ENCODE measurements at places on chromosomes 13 and 19. TPM values are rescaled to one million over a fixed set of nuclear protein-coding genes. Genes with fewer than 3 reads are reported as not detected.

DNA sequence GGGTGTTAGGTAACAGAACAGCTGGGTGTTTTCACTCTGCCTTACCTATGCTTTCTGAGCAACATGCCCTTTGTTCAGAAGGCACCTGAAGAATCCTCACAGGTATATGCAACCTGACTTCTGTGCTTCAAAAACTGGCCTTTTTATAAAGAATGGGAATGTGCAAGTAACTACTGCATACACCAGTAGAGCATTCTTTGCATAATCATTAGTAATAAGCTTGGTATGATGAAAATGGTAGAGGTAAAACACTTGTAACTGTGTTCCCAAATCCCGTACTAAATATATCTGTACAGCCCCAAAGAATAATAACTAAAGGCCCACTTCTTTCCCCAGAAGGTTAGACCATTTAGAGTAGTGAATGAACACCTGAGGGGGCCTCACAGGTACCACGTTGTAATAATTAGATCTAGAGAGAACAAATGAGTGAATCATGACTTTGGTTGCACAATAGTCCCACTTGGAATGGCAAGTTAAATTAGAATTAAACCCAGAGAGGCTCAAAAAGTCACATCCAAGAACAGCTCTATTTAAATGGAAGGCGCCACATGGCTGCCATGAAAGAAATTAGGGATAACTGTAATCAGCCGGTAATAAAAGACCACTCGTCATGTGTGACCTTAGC, 413.9 kb downstream of the KLF12 start:
- H3K4me3 ChIP-seq, result no peak overlapping the region
- no peak for DNase-seq
- no peak overlapping the region for H3K27ac ChIP-seq
- H3K4me1 ChIP-seq, result peaks cover 9% of the 10 kb centered on the region

DNA sequence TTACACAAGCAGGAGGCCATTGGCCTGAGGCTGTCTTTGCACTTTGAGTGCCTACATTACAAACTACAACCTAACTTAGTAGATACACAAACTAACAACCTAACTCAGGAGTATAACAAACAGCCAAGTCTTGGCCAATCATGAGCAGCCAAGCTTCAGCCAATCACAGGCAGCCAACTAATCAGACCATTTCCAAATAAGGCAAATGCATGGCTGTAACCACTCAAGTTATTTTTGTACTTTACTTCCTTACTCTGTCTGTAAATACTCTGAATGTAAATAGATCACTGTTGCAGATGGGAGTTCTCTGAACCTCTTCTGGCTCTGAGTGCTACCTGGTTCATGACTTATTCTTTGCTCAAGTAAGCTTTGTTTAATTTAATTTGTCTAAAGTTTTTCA, 748.1 kb upstream of the SGCG start:
- H3K4me3 ChIP-seq, result no peak overlapping the region
- H3K27me3 ChIP-seq, result no peaks in the 10 kb centered on the region
- H3K36me3 ChIP-seq, result no peaks in the 10 kb centered on the region
- no peak overlapping the region for H3K27ac ChIP-seq
- no peak for DNase-seq
- peaks cover 4% of the 10 kb centered on the region for H3K4me1 ChIP-seq

DNA sequence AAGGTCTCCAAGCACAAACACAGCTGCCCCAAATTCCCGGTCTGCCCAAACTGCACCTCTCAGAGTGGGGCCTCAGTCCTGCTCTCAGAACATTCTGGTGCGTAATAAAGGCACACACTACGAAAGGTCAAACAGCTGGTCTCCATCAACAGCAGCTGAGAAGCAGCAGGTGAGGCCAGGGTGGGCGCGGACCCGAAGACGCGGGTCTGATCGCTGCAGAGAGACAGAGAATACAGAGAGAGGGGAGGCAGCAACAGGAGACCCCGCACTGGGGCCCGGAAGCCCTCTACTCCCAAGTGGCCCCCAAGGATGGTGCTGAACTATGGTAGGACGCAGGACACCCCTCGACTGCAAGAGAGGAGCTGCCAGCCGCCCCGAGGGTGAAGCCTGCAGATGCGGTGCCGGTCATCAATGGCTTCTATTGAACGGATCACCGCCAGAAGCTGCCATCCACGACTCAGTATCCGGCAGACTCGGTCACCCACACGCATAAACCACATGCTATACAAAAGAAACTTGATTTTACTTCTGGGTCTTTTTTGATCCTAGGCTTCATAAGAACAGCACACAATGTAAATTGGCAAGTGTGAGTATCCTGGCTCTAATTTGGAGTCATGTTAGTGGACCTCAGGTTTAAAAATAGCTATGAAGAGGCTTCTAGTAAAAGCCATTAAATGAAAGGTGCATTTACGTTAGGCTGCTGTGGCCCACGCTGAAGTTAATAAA, 33.4 kb downstream of the STK24 start:
- no peak overlapping the region for H3K4me3 ChIP-seq
- H3K27ac ChIP-seq, result no peak overlapping the region
- peaks cover 19% of the 10 kb centered on the region for H3K4me1 ChIP-seq
- no peak for DNase-seq
- H3K36me3 ChIP-seq, result peaks cover 11% of the 10 kb centered on the region
- no peaks in the 10 kb centered on the region for H3K27me3 ChIP-seq

DNA sequence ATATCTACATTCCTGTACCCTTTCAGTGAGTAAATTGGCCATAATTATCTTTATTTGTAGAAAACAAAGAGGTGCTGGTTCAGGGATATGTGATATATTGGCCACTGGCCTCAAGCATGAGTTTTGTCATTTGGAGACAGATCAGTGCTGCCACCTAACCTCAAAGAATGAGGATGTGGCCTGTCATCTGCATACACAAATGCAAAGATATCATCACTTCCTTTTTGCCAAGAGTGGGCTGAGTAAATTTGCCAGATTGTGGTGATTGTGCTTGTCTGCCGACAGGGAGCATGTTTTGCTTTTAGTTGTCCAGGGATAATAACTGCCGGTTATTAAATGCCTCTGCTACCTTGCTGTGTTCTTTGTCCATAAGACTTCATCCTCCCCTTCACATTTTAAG, 44.2 kb downstream of the WASF3 start:
- H3K27me3 ChIP-seq, result no peaks in the 10 kb centered on the region
- no peak overlapping the region for H3K27ac ChIP-seq
- DNase-seq, result no peak
- H3K36me3 ChIP-seq, result no peaks in the 10 kb centered on the region
- no peaks in the 10 kb centered on the region for H3K4me1 ChIP-seq

The ZNF606 gene
- 23.4 TPM for total RNA-seq

GRCh38 chr19:3982701-3983541, 2.3 kb downstream of the EEF2 start:
- H3K4me3 ChIP-seq, result peak overlapping the region; percentile 93
- H3K27me3 ChIP-seq, result no peaks in the 10 kb centered on the region
- H3K27ac ChIP-seq, result no peak overlapping the region
- peaks cover 12% of the 10 kb centered on the region for H3K4me1 ChIP-seq
- peaks cover 66% of the 10 kb centered on the region for H3K36me3 ChIP-seq
- peak; percentile 61 for DNase-seq

The IGFL2 gene
- not detected for total RNA-seq

The GIPR gene
- 14.6 TPM for total RNA-seq

DNA sequence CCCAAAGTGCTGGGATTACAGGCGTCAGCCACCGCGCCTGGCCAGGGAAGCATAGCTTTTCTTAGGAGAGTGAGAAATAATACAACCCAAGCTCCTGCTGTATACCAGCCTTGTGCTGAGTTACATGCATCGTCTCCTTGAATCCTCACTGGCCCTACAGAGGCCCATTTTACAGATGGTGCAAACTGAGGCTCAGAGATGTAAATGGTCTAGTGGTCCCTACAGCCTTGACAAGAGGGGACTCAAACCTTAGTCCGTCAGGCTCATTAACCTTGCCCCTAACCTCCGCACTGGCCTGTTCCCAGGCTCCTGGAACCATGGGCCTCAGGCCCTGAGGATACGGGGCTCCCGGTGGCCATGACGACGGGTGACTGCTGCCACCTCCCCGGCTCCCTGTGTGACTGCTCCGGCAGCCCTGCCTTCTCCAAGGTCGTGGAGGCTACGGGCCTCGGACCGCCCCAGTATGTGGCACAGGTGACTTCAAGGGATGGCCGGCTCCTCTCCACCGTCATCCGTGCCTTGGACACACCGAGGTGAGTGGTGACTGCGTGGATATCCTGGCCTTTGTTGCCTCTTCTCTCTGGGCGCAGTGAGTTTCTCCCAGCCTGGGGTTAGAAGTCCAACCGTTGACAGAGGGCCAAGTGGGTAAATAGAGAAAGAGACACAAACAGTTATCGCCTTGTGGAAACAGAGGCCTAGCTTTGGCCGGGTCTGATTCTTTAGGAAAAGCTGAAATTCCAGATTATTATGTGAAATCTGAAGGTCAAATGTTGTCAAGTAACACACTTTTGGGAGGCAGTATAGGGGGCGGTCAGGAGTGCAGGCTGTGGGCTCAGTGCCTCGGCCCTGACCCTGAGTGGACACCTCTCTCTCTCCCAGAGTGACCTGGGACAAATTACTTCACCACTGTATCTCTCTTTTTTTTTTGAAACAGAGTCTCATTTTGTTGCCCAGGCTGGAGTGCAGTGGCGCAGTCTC, 8.7 kb downstream of the MARCHF2 start:
- H3K4me1 ChIP-seq, result no peaks in the 10 kb centered on the region
- peaks cover 6% of the 10 kb centered on the region for H3K36me3 ChIP-seq
- H3K27me3 ChIP-seq, result no peaks in the 10 kb centered on the region
- no peak overlapping the region for H3K4me3 ChIP-seq
- no peak for DNase-seq
- no peak overlapping the region for H3K27ac ChIP-seq

GRCh38 chr19:46068345-46069258, 27.8 kb upstream of the IGFL4 start:
- no peaks in the 10 kb centered on the region for H3K36me3 ChIP-seq
- no peak overlapping the region for H3K27ac ChIP-seq

The ICAM5 gene
- total RNA-seq, result 0.37 TPM
